DMS79 (cell line): ENCODE measurements at places on chromosomes 13 and 19.

DNA sequence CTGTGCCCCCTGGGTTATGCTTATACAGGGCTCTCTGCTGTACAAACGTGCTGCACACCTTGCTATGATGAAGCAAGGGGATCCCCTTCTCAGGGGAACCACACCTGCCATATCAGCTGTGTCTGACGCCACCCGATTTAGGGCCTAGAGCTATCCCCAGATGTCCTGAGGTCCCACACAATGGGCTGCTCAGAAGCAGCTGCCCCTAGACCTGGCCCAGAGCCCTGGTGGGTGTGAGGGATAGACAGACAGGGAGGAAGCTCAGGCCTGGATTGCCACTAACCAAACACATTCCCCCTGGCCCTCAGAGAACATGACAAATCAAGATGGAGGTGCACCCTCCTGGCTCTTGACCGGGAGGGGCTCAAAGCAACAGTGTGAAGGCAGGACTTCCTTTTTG lies 59.3 kb downstream of the TSHZ3 start:
- no peak for DNase-seq

DNA sequence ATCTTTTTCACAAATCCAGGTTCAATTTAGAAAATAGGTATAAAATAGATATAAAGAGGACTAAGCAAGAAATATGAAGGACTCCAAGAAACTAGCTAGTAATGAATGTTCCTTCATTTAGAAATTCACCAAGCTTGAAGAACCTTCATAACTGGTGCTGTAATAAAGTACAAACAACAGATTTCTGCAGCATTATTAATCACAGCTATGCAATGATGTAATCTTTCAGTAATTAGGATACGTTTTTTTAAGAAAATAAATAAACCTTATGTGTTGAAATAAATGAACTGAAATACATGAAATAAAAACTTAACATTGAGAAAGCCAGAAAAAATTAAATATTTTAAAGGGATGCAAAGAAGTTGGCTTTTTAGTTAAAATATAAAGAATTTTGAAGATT lies 236.1 kb downstream of the RGCC start:
- DNase-seq: no peak

GRCh38 chr13:94291631-94292322 lies 187.7 kb downstream of the DCT start:
- no peak for DNase-seq

- DNase-seq: no peak
Observed at GRCh38 chr13:26372747-26373146, 118.8 kb downstream of the CDK8 start.

GRCh38 chr19:55256562-55257460 lies 2.0 kb downstream of the PPP6R1 start:
- no peak for DNase-seq

- DNase-seq: no peak
Observed at GRCh38 chr13:51959773-51960172, 51.5 kb downstream of the ATP7B start.
